Stimulated activated naive CD4-positive, alpha-beta T cell (primary cell): ENCODE measurements at places on chromosomes 3 and 15.
A peak's percentile ranks its signal among the peaks of the same experiment; 100 is the strongest.

DNA sequence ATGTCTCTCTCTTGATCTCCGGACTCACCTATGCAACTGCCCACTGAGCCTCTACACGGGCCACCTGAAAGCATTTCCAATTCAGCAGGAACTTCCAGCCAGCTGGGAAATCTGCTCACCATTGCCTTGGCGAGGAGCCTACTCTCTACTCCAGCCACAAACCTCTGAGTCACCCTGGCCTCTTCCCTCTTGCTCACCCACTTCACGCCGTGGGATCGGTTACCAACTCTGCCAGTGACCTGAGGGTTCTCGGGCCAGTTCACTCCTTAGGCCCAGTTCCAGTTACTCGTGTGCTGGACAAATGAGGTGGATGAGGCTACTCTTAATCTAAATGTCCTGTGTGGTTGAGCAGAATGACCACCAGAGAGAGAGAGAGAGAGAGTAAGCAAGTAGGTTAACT is 70.1 kb downstream of the CEMIP start:
- DNase-seq, result no peak

DNA sequence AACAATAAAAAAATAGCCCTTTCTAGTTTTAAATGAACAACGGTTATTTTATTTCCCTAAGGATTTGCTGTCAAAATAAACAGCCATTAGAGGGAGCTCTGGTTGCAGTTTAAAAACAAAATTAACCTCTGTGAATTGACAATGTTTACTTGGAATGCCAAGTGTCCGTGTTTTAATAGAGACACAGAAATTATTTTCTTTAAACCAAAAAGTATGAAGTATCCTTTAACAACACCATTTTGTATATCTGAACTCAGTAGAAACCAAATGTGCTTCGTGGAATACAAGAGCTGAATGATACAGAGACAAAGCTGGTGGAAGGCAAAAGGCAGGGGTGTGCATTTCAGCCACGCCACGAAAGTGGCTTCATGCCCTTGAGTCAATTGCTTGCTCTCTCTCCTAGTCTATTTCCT is 74.4 kb downstream of the MOBP start:
- no peak for DNase-seq

DNA sequence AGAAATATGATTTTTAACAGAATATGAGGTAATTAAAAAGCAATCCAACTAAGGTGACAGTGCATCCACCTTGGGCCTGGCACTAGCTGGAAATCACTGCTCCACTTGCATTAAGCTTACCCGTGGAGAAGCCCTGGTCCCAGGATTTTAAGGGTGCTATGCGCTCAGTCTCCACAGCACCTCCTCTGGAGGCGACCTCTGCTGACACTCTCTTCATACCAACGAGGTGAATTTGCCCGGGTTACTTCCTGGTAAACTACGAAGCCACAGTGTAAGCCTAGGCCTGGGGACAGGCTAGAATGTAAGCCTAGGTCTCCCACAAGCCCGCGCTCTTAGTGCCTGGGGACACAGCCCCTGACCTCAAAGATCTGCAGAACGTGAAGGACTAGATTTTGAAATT is 793 bp downstream of the APOD start:
- DNase-seq, result no peak

- no peak for DNase-seq
Observed at GRCh38 chr3:132592216-132592615, 4.9 kb upstream of the ACKR4 start.

DNA sequence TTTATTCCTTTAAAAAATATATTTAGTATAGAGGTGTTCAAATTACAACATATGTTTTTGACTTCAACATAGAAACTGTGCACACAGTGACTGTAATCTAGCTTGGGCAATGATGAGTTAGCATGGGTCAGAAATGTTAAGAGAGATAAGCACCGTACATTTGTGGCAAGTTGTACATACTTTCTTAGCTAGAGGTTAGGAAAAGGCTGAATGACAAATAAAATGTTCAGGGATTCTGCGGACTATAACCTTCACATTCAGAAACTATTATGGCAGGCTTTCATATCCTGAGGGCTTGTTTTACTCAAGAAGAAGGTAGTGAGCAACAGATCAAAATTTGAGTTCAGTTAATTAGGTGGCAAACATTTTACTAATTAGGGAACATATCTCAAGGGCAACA is 379.7 kb upstream of the EPHA6 start:
- no peak for DNase-seq

GRCh38 chr3:24963762-24964625 is 464.1 kb upstream of the RARB start:
- DNase-seq, result no peak

- no peak for DNase-seq
Observed at GRCh38 chr3:28948685-28949084, 332.2 kb upstream of the RBMS3 start.

DNA sequence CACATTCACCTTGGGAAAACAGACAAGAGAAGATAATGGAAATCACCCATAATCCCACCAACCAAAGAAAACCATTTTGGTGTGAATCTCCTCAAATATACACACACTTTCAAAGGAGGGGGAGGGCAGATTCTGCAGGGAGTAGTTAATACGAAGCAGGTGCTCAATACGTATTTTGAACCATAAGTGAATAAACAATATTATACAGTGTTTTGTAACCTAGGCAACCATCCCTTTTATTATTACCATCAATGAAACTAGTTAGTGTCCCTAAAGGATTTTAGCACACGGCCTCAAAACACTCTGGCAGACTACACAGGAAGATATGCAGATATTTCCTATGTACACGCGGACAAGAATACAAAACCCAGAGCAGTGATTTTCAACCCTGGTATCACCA is 6.1 kb downstream of the OSBPL10 start:
- no peak for DNase-seq

GRCh38 chr3:73399106-73399505 is 225.6 kb downstream of the PDZRN3 start:
- DNase-seq, result no peak

GRCh38 chr15:65690778-65691177 is 69.0 kb downstream of the SLC24A1 start:
- no peak for DNase-seq

DNA sequence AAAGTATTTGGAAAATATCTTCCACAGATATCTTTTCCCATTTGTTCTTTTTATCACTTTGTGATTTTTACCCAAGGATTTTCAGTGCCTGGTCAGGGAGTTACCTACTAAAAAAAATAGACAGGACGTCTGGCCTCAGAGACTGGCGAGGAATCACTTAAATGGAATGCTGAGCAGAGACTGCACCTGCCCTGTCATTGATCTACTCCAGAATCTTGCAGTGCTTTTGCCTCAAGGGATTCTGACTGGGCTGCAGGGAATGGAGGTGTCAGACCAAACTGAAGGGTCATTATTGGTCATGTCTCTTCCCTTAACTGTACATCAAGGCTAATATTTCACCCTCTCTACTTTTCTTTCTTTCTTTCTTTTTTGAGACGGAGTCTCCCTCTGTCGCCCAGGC is 12.1 kb upstream of the RYR3 start:
- no peak for DNase-seq

DNA sequence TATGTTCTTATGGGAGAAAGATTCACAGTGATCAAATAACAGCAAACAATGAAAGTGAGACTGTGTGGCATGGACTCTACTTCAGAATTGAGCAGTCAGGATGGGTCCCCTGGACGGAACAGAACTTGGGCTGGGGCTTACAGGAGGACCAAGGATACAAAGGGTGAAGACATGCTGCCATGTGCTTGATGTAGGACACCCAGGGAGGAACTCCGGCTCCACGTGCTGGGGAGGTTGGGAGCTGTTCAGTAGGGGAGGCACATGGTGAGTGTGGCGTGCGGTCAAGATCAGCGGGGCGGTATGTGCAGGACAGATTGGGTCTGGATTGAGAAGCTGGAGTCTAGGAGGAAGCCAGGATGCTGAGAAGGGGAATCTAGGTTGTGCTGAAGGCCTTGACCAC is 32.6 kb downstream of the PPCDC start:
- DNase-seq, result no peak

GRCh38 chr3:94004301-94004910 is 24.0 kb downstream of the STX19 start:
- peak; percentile 45 for DNase-seq

GRCh38 chr3:31592764-31593163 is 60.0 kb downstream of the STT3B start:
- no peak for DNase-seq

GRCh38 chr3:49422379-49423248 is at the start of gene AMT:
AMT (minus strand) TSS chr3:49422473; CDS start chr3:49422450, 23 bp downstream.
- no peak for DNase-seq

- no peak for DNase-seq
Observed at GRCh38 chr15:86919581-86919980, 839.9 kb downstream of the AGBL1 start.

GRCh38 chr3:40768536-40768935 is 243.8 kb downstream of the ZNF621 start:
- DNase-seq, result no peak

DNA sequence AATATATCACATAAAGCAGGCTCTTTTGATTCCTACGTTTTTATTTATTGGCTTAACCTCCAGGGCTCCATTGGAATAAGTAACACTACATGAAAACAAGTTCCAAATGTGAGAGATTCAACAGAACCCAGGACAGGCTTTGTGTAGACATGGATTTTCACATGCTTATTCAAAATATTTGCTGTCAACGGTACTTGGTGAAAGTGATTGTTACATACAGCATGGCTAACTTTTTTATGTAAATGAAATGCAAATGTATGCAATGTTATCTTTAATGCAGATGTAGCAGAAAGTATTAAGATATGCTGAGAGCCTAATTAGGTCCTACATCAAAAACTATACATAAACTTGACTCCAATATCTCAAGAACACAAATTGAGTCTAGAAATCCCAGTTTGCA is 212.0 kb downstream of the RORA start:
- no peak for DNase-seq

GRCh38 chr15:99733268-99734039 is at the start of gene LYSMD4:
LYSMD4 (minus strand) TSS chr15:99733437; CDS start chr15:99731999, 1,438 bp downstream.
- peak; percentile 97 for DNase-seq
